ENCODE measurements at places on chromosomes 12 and 14. TPM values are rescaled to one million over a fixed set of nuclear protein-coding genes. Genes with fewer than 3 reads are reported as not detected.

DNA sequence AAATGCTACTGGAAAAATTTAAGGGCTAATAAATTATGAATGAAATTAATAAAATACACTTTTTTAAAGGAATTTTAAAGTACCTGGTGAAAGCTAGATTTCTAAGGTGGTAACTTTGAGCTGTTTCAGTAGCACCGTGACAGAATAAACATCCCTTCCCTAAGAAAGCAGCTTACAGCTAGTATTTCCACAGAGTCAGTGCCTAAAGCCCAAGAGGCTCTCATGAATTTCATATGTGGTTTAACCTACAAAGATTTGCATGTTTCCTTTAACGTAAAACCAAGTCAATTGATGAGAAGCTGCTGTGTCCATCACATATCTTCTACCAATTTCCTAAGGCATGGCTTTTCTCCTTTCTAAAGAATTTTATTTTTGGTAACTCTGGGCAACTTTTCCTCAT, 56.8 kb downstream of the IFNG start:
- DNase-seq, result no peak

- DNase-seq, result peak; percentile 90
These were observed 56.5 kb downstream of the GTF2A1 start for GRCh38 chr14:81164167-81164774.

GRCh38 chr14:94961386-94962165, 191.7 kb upstream of the GSC start:
- DNase-seq, result no peak

The ATXN2 gene
- total RNA-seq, result 36.6 TPM

- no peak for DNase-seq
These were observed 400.2 kb downstream of the BCL11B start for GRCh38 chr14:98871796-98872195.

GRCh38 chr12:117528538-117528937, 167.1 kb upstream of the NOS1 start:
- no peak for DNase-seq

DNA sequence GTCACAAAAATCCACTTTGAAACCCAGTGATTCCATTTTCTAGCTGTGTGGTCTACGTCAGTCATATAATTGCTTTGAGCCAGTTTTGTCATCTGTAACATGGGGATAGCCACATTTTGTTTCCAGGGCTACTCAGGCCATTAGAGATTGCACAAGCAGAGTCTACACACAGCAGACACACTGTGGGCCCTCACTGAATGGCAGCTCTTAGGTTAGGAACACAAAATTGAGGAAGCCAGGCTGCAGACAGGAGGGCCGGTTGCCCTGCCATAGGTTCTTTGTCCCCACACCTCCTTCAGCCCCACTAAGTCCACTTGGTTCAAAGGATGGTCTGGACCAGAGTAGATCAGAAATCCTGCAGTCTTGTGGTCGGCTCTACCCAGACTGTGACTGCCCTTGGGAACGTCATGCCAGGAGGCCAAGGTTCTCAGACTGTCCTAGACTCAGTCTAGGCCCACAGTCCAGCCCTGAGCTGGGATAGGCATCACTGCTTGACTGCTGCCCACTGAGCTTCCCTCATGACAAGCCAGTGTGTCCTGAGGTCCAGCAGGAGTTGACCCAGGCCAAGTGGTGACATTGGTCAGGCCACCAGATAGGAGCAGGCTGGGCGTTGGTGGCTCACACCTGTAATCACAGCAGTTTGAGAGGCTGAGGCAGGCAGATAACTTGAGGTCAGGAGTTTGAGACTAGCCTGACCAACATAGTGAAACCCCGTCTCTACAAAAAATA, 3.8 kb upstream of the MYH7 start:
- no peak for DNase-seq

- DNase-seq, result no peak
These were observed 135.2 kb upstream of the SLC38A2 start for GRCh38 chr12:46507766-46508165.

GRCh38 chr14:67610491-67610890, 9.2 kb upstream of the ARG2 start:
- no peak for DNase-seq

DNA sequence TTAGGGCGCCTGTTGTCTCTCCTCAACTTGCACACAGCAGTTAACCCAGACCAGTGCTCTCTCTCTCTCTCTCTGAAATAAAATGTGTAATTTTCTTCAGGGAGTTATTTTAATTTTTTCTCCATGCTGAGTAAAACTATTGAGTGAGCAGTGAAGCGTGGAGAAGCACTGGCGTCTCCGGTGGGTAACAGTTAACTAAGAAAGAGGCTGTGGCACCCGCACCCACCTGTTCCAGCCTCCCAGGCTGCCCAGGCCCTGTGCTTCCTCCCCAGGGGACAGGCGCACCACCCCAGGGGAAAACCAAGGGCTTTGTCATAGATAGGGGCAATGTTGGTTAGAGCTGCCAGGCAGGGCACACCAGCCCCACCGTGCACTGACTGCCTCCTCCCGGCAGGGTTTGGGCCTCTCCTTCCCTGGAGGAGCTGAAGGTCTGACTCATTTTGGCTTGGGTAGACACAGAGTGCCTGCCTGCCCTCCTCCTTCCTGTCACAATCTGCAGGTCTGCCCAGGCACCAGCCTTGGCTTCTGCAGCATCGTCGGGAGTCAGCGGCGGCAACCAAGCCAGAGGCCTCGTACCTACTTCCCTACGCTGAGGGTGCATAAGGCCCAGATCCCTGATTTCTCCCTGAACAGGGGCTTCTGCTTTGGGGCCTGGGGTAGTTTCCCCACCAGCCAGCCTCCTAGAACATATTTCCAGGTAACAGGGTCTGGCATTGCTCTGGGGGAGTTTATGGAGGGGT, 3.9 kb downstream of the HOXC5 start:
- no peak for DNase-seq

GRCh38 chr14:24399999-24400718, 1.4 kb downstream of the NYNRIN start:
- DNase-seq, result no peak

Measured in kidney epithelial cell (primary cell).